ENCODE measurements at places on chromosomes 4 and X.
A peak's percentile ranks its signal among the peaks of the same experiment; 100 is the strongest.

DNA sequence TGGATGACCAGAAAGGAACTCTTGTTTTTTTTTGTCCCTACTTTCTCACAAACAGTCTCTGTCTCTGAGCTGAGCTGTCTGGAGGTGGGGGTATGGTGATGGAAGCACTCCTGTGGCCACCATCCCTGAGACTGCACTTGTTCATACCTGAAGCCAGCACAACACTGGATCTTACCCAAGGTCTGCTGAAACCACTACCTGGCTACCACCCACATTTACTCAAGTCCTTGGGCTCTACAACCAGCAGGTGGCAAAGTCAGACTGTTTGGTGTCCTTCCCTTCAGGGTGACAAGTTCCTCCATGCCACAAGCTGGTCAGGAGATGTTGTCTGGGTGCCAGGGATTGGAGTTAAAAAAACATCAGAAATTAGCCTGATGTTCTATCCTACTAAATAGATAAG is 89.7 kb downstream of the NEXMIF start:
- DNase-seq, result no peak

DNA sequence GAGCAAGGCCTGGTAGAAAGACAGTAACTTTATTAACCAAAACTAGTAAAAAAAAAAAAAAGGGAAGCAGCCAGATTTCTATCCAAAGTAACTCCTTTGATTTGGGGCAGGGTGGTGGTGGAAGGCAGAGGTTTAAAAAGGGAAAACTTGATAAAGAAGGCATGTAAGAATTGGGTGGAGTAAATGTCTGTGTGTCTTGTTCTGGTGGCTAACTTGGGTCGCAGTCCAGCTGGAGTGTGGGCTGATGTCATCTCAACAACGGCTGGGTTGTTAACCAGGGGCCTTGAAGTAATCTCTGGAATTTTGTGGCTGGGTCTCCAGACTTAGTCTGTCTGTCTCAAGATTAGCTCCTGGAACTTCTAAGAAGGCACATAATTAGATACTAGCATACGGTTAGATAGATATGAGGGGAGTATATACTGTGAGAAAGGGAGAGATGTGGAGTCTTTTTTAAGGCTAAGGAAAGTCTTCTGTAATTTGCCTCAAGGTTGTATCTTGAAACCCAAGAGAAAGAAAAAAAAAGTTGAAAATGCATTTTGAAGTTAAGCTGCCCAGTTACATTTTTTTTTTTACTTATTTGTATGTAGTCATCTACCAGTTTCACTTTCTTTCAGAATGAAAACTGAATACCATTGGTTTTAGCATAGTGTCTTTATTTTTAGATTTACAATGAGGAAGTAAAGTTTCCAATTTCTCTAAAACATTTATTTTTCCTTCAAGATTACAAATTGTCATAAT is 48.3 kb downstream of the MTHFD2L start:
- DNase-seq, result no peak

DNA sequence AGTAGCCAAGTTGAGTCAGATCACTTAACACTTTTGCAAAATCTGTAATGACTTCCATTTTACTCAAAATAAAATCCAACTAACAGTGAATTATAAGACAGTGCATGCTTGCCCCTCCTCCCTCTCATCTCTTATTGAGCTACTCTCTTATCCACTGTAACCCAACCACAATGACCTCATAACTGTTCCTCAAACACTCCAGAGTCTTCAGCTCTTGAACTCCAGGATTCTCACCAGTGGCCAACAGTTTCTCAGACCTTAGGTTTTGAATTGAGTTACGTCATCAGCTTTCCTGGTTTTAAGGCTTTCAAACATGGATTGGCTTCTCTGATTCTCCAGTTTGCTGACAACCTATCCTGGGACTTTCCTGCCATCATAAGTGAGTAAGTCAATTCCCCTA is 938.3 kb downstream of the RAB28 start:
- no peak for DNase-seq

DNA sequence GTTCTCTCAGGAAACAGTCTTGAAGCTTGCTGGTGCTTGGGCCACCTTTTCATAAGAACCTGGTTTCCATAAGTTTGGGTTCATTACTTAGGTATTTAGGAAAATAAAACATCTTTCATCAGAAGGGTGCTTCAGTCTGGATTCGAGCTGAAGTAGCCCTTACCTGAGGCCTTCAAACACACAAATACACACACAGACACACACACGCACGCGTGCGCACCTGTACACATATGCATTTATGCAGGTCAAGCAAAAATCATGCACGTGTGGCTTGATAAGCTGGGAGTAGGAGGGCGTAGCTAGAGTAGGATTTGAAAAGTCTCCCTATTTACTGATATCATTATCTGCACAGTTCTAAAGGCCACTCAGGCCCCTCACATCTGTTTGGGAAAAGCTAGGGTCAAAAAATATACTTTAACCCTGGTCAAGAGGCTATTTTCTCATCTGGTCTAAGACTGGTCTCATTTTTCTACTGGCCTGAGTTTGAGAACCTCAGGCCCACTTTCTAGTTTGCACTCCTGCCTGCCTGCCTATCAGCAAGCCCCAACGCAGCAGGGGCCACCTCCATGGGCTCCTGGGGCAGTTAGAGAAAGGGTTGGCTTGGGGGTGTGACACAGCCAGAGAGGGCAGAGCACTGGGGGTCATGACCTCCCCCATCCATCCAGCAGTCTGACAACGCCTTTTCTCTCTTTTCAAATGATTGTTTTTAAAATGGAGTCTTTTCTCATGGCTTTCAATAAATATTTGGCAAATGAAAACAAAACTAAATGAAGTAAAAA is 64.3 kb downstream of the RASL11B start:
- DNase-seq, result no peak

GRCh38 chr4:87707279-87707918 is 57.3 kb downstream of the DMP1 start:
- DNase-seq, result no peak

DNA sequence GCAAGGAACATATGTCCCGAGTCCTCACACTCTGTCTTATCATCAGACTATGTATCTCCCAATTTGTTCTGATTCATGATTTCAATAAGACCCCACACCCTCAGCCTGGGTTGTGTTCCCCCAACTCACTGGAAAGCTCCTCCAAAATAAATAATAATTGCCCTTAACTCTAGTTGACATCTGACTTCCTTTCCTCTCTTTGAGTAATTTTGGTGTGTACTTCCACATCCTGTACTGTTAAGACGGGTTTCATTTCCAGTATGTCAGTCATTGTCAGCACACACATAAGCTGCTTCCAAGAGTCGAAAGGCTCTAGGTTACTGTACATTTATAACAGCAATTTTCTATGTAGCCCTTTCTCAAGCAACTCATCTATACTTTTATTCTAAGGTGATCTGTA is 52.2 kb upstream of the C1QTNF7 start:
- no peak for DNase-seq

DNA sequence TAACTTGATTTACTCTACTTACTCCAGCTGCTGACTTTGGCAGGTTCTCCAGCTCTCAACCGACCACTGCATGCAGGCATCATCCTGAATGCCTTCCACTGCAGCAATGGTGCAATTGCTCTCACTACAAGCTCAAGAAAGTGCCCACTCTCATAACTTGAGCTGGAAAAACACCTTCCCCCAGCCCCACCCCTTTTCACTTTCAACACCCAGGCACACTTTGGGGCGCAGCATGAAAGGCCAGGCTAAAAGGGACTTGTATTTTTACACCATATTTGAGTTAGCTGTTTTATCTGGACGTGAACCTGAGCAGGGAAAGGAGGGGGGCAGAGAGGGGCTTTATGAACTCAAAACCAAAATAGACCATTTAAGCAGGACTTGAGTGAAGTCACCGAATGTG is 274.5 kb downstream of the RAB28 start:
- DNase-seq, result no peak

DNA sequence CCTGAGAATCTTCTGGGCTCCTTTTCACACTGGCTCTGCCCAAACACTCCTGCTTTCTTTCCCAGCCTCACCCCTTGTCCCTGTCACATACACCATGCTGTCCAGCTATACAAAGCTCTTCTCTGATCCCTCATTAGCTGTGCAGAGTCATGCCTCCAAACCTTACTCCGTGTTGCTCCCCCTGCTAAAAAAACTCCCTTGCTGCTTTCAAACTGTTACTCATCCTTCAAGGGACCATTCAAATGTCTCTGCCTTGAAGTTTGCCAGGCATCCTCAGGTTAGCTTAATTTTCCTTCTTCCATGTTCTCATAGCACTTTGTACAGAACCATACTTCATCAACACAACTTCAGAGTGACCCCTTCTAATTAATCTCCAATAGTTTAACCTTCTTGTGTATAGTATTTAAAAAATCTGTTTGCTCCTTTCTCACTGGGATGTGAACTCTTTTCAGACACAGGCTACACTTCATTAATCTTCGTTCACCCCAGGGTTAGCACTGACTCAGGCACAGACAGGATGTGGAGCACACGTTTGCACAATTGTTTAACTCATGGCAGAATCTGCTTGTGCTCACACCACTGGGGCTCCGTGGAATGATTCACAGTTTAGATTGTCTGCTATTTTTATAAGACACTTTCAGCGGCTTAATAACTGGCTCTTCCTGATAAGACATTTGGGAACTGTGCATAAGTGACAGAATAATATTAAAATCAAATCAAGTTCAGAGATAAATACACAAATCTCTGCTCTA is 21.4 kb upstream of the SEL1L3 start:
- no peak for DNase-seq

GRCh38 chr4:165612936-165613335 is 234.1 kb downstream of the CPE start:
- peak; percentile 86 for DNase-seq

DNA sequence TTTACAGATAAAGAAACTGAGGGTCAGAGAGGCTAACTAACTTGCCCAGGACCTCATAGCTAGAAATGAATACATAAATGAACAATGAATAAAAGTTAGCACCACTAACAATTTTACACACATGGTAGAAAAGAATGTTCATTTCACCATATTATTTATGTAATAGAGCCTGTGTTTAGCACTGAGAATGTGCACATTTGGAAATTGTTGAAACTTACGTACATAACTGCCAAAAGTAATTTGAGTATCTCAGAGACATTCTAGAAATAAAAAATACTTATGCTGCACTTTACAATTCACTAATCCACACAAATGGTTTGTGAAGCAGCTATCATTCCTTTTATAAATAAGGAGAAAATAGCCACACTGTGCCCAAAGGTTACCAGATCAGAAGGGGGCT is 9.9 kb downstream of the CASK start:
- no peak for DNase-seq

DNA sequence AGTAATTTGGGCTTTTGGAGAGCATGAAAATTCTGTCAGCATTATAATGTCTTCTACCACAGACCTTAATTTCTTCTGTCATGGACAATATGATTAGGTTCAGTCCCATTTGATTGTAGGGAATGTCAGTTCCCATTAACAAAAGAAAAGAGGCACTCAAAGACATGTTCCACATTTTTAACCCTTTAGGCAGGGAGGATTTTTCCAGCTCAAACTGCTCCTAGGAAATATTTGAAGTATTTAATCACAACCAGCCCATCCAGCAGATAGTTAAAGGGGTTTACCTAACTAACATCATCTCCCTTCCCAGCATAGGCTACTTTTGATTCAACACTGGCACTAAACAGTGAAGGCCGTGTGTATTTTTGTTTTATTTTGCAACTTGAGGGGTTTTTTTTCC is 256.0 kb downstream of the DHX15 start:
- DNase-seq, result no peak

DNA sequence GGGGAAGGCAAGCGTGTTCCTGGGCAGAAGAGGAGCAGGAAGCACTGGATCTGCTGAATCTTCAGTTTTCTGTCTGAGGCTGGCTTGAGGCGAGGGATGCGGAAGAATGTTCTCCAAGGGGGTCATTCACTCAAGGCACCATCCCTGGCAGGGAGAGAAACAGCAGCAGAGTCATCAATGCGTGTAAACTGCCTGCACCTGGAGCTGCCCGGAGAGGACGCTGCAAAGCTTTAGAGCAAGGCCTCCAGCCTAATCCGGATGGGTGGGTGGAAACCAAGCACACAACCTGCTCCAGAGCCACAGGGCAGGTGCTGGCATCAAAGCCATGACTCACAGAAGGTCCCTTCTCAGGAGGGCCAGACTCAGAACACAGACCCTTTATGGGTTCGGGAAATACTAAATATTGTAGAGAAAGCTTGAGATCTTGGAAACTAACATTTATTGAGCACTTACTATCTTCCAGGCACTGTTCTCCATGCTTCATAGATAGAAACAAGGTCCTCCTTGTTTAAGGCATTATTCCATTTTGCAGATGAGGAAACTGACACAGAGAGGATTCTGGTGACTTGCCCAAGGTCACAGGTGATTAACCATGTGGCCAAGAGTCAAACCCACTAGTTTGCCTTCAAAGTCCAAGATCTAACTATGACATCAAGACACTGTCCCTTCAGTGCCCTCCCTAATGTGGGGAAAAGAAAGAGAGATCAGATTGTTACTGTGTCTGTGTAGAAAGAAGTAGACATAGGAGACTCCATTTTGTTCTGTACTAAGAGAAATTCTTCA is 7.7 kb downstream of the PROM1 start:
- no peak for DNase-seq

DNA sequence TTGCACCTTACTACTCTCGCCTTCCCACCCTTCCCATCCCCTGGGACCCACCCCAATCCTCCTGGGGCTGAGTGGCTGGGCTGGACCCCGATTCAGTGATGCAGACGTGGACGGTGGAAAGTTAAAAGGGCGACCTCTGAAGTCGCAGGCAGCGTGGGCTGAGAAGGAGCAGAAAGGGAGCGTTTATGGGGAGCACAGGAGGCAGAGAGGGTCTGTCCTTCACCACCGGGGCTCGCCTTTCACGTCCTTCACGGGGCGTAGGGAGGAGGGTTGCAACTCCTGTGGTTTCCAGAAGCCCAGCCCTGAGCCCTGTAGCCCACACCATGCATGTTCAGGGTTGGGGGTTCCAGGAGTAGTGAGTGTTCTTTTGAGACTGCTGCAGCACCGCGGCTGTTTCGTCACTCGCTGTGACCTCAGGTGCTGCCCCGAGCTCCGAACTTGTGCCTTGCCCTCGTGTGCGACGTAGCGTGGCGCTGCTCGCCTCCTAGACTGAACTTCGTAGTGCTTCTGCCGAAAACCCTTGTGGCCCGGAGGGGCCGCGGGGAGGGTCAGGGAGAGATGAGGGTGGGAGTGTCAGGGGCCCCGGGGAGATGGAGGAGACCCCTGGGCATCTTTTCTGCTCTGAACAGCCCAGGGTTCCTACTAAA is 1.6 kb downstream of the NHS start:
- DNase-seq, result no peak

- no peak for DNase-seq
These were observed 8.1 kb downstream of the JAKMIP1 start for GRCh38 chr4:6192245-6192644.

DNA sequence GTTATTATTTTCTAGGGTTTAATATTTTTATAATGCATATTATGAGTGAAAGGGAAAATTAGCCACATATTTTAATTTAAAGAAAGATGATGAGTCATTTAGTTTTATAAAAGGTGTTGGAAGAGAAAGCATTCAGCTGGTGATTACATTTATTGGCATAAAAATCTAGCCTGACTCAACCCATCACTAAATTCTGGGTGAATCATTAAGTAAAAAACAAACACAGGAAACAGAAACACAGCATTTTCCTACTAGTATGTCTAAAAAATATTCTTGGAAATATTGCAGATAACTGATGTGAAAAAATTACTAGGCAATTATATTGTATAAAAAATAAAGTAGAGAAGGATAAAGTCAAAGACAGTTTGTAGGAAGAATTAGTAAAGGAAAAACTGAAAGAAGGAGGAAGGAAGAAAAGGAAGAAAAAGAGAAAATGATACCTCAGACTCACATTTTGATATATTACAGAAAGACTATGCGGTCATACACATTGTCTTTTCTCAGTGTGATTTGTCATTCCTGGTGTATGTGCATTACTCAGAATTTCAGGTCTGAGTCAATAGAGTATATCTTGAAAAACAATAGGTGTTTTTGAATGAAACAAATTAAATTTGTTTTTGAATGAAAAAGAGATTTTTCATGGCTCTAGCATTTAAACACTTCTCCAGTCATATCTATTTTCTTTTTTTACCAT is 48.0 kb upstream of the SPOCK3 start:
- DNase-seq, result no peak
